ENCODE measurements at places on chromosomes 16 and 17.

DNA sequence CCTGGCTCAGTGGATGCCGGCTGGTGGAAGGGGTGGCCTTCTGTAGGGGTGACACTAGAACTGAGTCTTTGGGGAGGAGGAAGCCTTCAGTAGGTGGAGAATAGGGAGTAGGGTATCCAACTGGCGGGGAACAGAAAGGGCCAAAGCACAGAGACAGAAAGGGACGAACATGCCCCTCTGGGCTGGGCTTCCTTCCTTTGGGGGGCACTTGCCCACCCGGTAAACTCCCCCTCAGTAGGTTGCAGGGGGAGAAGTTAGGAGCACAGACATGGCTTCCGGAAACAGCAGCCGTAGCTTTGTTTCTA, 774 bp downstream of the ENGASE start:
- DNase-seq: no peak

- no peak for DNase-seq
Observed at GRCh38 chr17:59124665-59125064, 18.0 kb upstream of the TRIM37 start.

- no peak for DNase-seq
Observed at GRCh38 chr16:1665829-1666228, 12.2 kb upstream of the JPT2 start.

GRCh38 chr17:41620583-41621434, 3.6 kb downstream of the KRT17 start:
- DNase-seq: no peak

DNA sequence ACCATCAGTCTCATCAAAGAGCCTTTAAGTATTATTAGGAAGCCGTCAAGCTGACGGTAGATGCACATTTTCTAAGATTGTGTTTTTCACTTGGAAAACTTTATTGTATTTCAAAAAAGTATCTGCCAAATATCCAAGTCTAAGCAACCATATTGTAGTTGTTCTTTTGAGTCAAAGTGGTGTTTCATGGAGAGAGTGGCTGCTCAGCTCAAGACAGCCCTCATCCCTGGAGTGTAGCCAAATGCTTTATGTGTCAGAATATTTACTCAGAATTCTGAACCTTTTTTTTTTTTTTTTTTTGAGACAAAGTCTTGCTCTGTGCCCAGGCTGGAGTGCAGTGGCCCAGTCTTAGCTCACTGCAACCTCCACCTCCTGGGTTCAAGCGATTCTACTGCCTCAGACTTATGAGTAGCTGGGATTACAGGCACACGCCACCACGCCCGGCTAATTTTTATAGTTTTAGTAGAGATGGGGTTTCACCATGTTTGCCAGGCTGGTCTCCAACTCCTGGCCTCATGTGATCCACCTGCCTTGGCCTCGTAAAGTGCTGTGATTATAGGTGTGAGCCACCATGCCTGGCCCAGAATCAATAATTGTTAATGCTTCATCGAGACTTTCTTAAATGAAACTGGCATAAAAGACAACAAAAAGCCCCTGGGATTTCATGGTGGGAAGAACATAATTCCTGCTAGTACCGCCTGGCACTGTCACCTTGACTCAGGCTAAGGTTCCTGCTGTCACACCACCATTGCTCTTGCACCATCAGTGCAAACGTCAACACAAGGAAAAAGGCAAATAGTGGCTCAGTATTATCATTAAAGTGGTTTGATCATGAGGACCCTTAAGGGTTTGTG, 45.5 kb downstream of the PRKCA start:
- DNase-seq: no peak

DNA sequence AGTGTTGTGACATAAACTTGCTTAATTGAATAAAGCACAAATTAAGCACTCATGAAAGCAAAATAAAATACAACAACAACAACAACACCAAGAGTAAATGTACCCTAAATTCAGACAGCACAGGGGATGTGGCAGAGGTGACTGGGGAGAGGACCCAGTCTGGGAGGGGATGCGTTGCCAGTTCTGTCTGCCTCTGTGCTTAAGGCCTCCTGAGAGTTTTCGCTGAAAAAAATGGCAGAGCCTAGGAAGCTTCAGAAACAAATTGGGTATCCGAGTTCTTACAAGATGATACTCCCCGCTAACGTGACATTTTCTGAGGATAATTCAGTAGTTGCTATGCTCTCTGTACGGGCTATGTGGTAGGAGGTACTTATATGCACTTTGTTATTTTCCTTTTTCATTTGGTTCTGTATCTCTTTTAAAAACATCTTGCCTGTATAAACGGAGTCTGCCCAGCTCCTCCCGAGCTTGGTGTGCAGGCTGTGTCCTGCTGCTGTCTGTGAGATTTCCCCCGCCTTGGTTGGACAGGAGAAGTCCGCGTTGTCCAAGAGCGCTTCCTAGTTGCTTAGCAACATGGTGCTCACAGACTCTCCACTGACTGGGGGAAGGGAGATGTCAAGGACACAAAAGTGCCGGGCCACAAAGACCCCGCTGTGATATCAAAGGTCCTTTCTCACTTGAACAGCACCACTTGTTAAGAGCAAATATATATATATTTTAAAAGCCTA, 134.2 kb upstream of the CPHXL start:
- peak; percentile 15 for DNase-seq

- no peak for DNase-seq
Observed at GRCh38 chr16:56732366-56732765, 2.4 kb downstream of the NUP93 start.

DNA sequence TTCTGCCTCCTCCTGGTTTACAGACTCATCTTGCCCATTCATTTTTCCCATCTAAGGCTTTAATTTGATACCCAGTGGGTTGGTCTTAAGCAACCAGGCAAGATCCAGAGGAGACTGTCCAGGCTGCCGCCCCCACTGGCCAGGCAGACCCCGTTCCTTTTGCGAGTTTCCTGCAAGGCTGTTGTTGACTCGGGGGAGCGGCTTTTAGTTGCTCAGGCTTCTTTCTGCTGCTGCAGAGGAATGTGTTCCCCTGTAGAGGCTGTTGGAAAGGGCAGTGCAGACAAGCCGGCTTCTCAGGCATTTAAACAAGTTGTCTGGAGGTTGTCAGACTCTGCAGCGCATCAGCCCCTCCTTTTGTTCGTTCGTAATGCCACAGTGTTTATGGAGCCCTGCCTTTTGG, 231.2 kb downstream of the PRKCA start:
- peak; percentile 54 for DNase-seq

DNA sequence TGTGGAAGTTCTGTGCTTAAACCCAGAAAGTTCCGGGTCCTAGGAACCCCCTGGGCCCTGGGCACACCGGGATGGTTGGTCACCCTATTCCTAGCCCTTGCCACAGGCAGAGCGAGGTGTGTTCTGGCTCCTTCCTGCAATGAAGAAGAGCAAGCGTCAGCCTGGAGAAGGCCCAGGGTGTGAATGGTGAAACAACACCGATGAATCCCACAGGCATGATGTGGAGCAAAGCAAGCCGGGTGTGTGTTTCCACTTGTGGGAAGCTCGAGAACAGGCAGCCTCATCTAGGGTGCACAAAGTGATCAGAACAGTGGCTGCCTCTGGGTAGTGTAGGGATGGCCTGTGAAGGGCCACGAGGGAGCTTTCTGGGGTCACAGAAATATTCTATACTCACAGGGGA, 13.8 kb downstream of the KCNG4 start:
- no peak for DNase-seq

DNA sequence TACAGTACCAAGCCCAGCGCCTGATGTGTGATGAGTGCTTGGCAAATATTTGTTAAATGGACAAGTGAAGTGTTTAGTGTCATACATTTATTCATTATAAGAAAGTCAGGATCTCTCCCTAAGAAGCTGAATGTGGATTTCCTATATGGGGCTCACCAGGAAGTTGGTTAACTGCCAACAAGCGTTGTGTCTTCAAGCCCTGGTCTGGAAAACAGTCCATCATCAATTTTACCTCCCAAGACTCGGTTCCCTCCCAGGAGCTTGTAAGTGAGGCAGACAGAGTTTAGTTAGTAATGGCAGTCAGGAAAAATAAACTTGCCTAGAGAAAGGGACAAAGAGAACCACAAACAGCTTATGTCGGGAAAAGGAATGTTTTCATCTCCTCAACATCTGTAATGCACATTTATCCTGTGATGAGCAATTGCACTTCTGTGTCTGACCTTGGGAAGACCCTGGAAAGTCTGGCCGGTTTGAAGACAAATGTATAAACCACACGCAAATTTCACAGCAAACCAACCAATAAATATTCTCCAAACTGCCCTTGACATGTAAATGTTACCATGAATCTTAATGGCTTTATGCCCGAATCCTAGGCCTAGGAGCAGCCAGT, 28.3 kb downstream of the C16orf95 start:
- no peak for DNase-seq

- DNase-seq: no peak
Observed at GRCh38 chr16:24972608-24973220, 42.5 kb downstream of the ARHGAP17 start.

GRCh38 chr17:79965806-79966205, 69.9 kb downstream of the TBC1D16 start:
- DNase-seq: no peak

DNA sequence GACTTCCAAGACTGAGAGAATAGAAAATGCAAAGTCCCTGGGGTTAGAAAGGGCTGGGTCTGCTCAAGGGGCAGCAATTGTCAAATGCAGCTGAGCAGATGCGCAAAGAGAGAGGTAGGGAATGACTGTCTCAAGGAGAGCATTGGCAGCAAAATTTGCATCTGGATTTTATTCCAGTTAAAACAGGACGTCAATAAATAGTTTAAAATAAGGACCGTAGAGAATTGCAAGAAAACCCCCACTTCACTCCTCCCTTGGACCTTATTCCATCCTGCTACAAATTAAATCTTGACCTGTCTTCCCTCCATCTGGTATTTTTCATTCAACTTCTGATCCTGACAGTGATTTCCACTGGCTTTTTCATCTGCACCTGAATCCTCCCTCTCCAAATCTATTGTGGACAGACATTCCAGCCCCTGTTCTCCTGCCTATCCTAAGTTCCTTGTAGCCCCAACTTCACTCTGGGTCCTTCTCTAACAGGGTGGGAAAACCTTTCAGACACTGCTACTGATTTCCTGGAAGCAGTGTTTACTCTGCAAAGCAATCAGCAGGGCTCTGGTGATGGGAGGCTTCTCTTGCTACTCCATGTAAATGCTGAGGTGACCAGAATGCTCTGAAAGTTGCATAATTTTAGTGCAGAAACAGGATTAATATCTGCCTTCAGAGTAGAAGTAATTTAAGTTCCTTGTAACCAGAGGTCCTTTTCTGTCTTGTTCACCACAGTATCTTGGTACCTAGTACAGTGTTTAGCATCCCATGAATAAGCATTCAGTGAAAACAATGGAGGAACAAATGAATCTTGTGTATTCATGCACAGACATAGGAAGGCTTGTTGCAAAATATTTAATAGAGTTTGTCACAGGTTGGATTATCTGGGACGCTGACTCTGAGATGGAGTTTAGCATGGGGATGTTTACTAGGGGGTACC, 79.2 kb downstream of the CDH11 start:
- no peak for DNase-seq

GRCh38 chr17:47663912-47664623, 14.3 kb downstream of the KPNB1 start:
- peak; percentile 69 for DNase-seq

DNA sequence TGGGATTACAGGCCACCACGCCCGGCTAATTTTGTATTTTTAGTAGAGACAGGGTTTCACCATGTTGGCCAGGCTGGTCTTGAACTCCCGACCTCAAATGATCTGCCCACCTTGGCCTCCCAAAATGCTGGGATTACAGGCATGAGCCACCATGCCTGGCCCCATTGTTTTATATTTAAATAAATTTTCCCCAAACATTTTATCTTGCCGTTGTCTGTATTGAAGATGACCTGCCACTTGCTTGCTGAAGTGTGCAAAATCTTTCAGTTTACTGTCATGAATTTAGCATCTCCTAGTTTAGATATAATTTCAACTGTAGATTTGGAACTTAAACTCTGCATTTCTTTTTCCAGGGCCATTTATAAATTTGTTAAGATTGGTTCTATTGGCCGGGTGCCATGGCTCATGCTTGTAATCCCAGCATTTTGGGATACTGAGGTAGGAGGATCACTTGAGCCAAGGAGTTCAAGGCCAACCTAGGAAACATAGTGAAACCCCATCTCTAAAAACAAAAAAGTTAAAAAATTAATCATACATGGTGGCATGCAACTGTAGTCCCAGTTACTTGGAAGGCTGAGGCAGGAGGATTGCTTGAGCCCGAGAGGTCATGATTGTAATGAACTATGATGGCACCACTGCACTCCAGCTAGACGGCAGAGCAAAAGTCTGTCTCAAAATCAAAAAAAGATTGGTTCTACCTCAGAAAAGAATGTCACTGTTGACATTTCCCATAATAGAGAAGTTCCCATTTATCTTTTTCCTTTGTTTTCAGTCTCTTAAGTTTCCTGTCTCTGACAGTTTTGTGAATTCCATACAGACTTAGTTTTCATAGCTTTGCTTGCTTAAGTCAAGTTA, 84.4 kb downstream of the VMP1 start:
- no peak for DNase-seq

GRCh38 chr17:31390748-31391495, 553 bp upstream of the RAB11FIP4 start:
- DNase-seq: no peak

DNA sequence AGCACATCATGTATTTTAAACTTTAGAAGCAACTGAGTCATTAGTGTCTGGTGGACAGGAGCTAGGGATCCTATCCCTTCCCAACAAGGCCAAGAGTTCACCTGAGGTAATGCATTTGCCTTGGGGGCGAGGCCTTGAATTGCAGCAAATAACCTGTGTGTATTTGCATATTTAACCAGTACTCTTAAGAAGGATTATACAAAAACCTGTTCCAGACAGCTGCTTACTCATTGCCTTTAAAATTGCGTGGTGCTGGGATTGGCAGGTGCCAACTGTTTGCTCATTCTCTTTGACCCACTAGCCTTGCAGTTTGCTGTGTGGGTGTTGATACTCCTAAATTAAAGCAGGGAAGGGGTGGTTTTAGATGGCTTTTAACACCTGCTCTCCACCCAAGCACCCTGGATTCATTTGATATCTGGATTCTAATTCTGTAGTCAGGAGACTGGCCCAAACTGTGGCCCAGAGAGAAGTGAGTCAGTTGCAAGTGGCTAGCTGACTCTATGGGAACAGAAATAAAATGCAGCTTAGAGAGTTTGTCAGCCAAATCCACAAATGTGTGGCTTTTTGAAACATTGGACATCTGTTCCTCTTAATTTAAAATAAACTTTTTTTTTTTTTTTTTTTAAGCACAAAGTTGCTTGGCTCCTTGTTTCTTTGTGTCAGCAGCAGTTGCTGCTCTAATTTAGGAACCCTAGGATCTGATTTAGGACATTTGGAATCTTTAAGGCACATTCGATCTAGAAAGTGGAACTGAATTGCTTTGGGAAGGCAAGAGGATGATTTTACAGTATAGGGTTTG, 46.9 kb downstream of the TUBD1 start:
- DNase-seq: peak; percentile 28

GRCh38 chr16:51431517-51432241, 280.6 kb upstream of the SALL1 start:
- no peak for DNase-seq
